ENCODE measurements at places on chromosomes 7 and 10. TPM values are rescaled to one million over a fixed set of nuclear protein-coding genes. Genes with fewer than 3 reads are reported as not detected.

OPALIN gene
- total RNA-seq: not detected

COPS6 gene
- 28.8 TPM for total RNA-seq

MYH16 gene
- not detected for total RNA-seq

GCK gene
- total RNA-seq: 7.7 TPM

MOGAT3 gene
- total RNA-seq: not detected

PON1 gene
- total RNA-seq: not detected

GRCh38 chr10:106930751-106931150 is 233.8 kb downstream of the SORCS1 start:
- DNase-seq: no peak

- peak; percentile 28 for DNase-seq
Measured at GRCh38 chr7:131190146-131190545, 137.5 kb upstream of the MKLN1 start.

DNA sequence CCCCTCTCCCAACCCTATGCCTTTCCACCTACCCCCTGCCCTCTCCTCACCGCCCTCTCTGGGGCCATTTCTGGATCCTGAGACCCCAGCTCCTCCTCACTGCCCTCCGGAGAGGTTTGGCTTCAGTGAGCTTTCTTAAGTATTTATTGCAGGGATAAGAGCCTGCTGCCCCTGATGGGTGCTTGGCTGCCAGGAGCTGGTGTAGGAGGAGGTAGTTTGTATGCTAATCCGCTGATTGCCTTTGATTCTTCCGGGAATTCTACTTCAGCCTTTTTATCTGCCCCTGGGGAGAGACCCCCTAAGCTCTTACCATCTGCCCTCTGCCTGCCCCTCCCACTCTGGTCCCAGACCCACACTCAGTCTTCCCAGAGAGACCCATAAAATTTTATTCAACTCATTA is 263.5 kb upstream of the PODXL start:
- no peak for DNase-seq

DNA sequence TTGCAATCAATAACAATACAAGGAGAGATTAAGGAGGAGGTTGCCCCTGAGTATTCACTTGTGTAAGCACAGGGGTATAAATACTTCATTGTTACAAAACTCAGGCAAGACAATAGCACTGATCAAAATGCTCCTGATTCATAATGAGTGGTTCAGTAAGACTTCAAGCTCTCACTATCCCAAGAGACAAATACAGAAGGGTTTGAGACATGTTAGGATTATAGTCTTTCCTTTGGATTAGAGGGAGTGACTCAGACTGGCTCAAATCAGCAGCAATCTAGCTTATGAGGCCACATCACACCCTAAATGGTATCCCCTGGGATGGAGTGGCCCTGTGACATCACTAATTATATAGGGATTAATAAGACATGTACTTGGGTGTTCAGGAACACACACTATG is 167.2 kb upstream of the HGF start:
- no peak for DNase-seq

- no peak for DNase-seq
Measured at GRCh38 chr7:152743600-152743999, 16.0 kb upstream of the ACTR3B start.

GRCh38 chr10:11560076-11560709 is 51.3 kb downstream of the USP6NL start:
- no peak for DNase-seq

DNA sequence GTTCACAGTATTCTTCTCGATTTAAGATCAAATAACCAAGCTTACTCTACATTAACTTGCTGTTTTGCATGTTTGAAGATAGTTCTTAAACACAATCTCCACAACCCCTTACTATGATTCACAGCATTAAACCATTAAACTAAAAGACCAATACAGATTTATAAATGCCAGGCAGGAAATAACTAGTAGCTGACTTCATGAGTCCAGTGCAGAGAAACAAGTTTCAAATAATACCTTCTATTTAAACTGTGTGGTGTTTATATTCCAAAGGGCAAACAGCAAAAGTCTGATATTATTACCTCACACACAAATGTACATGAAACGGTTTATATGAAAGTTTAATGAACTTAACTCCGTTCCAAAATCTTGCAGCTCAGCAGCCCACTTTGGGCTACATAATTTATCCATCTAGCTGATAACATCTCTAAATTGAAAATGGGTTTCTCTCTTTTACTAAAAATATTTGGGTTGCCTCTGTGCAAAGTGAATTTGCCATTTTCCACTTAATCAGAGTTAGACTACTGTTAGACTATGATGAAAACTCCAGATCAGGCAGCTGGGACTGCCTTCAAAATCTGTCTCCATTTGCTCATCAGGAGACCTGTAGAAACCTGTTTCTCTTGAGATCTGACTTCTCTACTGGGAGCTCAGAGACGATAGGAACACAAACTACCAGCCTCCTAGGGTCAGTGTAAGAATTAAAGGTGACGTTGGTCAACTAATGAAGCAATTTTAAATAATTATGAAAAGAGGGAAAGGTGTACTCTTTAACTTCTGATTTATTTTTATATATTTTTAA is 287.3 kb downstream of the FZD1 start:
- no peak for DNase-seq

DNA sequence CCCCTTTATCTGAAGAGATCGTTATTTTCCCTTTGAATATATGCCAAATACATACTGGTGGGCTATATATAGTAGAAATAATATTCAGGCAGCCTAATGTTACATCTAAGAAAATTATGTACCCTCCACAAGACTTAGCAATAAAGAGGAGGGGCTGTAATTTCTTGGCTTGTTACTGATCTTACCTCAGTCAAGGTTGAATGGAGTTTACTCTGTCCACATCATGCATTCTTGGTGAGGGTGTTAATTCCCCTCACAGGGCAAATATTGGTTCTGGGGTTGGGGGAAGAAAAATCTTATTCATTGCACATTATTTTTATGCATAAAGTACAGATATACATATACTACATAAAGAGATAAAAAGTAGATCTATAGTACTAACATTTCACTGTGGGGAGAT is 145.8 kb upstream of the ANK3 start:
- DNase-seq: no peak

DNA sequence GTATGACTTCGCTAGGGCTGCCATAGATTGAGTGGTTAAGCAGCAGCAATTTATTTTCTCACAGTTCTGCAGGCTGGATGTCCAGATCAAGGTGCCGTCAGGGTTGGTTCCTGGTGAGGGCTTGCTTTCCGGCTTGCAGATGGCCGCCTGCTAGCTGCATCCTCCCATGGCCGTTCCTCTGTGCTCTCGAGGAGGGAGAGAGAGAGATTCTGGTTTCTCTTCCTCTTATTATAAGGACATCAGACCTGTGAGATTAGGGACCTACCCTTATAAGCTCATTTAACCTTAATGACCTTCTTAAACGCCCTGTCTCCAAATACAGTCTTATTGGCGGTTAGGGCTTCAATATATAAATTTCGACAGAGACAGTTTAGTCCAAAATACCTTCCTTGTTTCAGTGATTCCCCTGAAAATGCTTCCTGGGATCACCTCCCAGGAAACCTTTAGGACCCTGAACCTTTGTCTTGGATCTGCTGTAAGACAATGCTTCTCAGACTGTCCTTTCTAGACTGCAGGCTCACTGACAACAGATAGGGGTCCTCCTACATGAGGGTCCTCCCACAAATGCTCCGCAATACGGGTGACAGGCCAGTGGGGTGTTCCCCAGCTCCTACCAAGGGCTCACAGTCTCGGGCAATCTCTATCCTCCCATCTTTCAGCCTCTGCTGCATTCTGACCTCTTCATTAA is 82.5 kb upstream of the BAIAP2L1 start:
- DNase-seq: no peak

GRCh38 chr7:33762151-33762910 is 143.0 kb upstream of the BMPER start:
- no peak for DNase-seq

DNA sequence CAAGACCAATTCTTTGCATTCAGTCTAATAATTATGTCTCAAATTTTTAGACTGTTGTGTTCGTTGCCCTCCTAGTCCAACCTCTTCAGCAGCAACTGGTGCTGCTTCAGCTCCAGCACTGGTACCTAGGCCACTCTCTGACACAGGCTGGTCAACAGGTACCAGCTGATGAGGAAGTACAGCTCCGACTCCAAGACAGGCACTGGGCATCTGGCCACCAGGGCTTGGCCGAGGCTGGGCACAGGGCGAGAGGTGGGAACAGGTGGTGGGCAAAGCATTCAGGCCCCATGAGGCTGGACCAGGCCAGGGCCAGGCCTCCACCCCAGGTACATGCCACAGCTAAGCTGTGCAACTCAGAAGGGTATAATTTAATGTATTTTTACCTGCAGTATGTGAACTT is 151.5 kb upstream of the AGR3 start:
- peak; percentile 8 for DNase-seq

- DNase-seq: no peak
Measured at GRCh38 chr10:122587098-122587760, 26.7 kb downstream of the DMBT1 start.

DNA sequence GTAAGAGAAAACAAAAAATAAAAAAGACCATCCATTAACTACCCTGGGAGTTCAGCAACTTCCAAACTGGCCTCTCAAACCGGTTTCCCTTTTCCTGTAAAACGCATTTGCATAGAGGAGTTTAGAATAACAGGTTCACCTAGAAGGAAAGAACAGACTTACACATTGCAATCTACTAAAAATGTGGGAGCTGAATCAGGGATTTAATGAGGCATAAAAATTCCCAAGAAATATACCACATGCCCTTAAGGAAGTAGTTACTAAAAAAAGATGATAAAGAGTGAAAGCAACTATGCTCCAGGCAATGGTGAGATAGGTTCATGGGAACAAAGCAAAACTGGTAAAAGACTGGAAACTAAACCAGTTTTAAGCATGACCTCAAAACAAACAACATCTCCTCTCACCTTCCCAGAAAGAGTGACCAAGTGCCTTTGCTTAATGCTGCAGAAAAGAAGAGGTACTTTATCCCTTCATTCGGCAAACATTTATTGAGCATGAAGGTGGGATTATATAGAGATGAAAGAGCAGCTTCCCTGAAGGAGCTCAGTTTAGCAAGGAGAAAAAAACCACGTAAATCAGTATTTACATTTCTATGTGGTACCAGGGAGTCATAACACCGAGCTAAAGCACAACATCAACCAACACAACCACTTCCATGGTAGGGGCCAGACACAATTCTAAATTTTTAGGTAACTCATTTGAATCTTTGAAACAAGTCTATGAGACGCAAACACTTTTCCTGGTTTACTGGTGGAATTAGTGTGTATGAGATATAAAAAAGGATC is 152.8 kb downstream of the SGMS1 start:
- no peak for DNase-seq

GRCh38 chr10:31116226-31116625 is 84.6 kb upstream of the ZNF438 start:
- DNase-seq: no peak

DNA sequence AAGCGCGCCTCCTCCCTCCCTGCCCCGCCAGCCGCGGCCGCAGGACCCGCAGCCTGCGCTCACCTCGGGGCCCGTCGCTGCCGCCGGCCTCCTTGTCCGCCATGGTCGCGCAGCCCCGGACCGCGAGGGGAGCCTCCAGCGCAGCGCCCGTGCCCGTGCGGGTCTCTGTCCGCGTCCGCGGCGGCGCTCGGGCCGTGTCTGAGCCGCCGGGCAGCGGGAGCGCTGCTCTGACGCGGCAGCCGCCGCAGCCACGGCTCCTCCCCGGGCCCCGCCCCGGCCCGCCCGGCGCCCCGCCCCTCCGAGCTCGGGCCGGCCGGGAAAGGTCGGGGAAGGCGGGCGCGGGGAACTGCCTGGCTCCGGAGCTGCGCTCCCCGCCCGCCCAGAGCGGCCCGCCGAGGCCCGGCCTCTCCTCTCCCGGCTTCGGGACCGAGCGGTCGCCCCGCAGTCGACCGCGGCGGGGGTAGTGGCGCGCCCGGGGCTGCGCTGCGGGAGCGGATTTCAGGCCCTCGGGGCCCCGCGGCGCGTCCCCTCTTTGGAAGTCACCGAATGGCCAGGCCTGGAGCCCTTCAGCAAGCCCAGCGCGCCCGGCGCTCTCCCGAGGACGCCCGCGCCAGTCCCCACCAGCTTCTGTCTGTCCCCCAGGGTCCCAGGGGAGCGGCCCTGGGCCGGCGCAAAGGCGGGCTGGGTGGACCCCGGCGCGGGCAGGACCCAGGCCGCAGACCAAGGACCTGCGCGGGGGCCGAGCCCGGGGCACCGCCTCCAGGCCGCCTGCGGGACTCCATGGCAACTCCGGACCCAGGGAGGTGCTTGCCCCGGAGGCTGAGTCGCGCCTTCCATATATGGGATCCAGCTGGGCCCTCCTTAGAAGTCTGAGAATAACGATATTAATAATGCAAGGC is at the start of gene HSPA12A:
HSPA12A (minus strand) TSS at position 200 of the 899 bp plus-strand sequence; CDS start at position 103, 97 bp downstream.
- peak; percentile 90 for DNase-seq

All from cerebellum (tissue), 4 donors.